ENCODE measurements at places on chromosomes 13 and 19.

- DNase-seq: no peak
These were observed 7.4 kb downstream of the CFD start for GRCh38 chr19:866769-867300.

DNA sequence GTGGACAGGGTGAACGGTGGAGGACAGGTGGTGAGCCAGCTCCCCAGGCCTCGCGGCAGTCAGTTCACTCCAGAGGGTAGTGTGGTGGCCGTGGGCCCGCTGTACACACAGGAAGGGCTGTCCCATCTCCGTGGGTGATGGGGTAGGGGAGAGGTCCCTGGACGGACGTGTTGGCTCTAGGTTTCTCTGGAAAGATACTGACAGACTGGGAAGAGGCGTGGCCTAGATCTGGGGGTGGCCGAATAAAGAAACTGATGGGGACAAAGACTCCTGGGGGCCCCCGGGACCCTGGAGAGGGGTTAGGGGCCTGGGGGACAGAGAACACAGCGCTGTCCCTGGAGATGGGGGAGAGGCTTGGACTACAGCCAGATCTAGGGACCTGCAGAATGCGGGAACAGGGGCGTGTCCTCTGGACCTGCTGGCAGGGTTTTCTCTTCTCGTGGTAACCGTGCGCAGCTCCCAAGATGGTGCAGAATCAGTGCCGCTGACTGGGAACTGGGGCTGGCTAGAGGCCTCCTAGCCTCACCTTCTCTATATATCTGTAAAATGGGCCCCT is 4.0 kb upstream of the PRAM1 start:
- DNase-seq: no peak

DNA sequence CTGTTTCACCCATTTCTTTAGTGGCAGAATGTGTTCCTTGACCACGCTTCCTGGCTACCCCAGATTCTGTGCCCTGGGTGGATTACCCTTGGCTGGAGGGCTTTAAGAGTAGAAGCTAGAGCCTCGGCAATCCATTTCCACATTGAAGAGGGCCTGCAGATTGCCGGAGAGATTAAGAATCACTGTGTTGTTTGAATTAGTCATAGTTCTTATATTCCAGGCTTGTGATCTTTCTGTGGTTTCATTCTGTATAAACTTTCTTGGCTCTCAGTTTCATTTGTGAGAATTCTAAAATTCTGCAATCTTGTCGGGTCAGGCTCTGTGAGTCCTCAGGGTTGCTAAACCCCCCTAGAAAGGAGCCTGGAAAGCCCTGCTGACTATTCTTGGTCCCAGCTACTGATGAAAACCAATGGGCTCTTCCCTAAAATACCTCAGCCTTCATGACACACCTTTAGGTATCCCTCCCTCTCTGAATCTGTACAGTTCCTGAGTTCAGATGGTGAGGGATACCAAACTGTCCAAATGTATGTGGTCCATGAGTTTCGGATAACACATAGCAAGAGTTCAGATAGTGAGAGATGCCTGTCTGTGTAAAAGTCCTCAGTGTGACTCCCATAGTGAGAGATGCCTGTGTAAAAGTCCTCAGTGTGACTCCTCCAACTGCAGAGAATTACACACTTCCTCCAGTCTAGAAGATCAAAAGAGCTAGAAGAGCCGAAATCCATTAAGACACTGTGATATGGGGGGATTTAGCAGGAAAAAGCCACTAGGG is 4.3 kb downstream of the PHF11 start:
- no peak for DNase-seq

- no peak for DNase-seq
These were observed 18.2 kb downstream of the CLEC11A start for GRCh38 chr19:50741179-50741933.

DNA sequence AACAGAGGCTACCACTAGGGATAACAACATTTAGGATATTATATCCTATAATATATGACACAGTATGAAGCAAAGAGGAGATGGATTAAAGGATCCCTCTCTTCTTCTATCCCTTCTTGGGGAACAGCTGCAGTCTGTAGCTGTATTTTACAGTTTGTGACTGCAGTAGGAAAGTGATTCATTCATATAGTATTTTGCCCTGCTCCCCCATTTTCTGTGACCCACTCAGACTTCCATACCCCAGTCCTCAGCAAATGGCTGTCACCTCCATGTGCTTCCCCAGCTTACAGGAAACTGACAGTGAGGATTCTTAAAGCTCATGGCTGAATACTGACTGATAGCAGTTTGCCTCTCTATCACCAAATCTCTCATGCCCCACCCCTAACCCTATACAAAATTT is 27.5 kb downstream of the MICU2 start:
- no peak for DNase-seq

- no peak for DNase-seq
These were observed 186.3 kb upstream of the TMTC4 start for GRCh38 chr13:100860866-100861265.

GRCh38 chr13:87398047-87398446 is 273.1 kb upstream of the SLITRK5 start:
- DNase-seq: no peak

DNA sequence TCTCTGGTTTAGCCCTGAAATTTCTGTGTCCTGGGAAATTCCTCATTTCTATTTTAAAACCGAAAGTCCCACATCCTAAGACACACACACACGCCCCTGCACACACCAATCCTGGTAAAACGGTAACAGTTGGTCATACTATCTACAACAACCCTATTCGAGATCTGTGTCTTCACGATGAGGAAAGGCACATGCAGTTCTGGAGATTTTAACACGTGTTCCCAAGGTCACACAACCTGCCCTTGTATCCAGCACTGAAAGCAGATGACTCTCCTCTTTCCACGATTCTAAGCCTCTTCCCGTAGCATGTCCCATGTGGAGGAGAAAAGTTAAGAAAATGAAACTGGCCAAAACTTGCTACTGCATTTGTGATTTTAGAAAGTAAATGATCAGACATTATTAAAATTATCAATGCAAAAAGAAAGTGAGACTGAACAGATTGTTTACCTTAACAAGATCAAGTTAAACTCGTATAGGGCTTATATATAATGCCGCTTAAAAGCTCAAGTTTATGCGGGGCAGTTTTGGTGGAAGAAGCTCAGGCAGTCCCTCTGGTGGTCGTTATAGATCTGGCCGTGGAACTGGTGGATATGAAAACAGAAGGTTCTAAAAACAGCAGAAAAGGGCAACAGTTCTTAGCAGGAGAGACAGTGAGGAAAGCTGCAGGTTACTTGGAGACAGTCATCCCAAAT is 32.7 kb downstream of the VSTM1 start:
- no peak for DNase-seq

- DNase-seq: no peak
These were observed 1.7 kb downstream of the DMPK start for GRCh38 chr19:45780448-45781213.

DNA sequence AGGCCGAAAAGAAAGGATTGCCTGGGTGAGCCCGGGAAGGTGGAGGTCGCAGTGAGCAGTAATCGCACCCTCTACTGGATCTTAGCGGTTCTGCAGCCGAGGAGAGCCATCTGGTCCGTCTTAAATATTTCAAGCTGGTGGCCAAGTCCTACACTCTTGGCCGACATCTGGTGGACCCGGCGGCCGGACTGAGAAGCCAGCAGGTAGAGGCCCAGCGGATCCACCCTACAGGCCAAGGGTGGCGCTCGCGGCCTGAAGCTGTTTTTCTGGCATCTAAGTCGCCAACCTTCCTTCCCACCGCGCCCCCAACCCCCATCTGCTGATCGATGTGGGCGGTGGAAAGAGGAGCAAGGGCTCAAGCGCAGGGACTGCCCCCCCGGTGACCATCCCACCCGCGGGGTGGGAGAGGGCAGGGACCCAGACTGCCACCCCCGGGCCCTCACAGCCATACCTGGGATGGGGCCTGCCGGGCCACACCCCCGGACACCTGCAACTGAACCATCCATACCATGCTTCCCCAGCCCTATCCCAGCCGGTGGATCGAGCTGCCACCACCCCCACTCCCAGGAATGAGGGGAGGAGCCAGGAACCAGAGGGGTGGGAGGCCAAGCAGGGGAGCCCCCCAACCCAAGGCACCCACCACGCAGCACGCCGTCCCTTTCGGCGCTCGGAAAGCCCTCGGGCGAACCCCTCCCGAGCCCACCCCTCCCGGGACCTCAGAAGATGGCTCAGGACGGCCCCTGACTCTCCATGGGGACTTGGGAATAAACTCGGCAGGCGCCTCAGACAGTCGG is 46.3 kb upstream of the ZNF730 start:
- no peak for DNase-seq

DNA sequence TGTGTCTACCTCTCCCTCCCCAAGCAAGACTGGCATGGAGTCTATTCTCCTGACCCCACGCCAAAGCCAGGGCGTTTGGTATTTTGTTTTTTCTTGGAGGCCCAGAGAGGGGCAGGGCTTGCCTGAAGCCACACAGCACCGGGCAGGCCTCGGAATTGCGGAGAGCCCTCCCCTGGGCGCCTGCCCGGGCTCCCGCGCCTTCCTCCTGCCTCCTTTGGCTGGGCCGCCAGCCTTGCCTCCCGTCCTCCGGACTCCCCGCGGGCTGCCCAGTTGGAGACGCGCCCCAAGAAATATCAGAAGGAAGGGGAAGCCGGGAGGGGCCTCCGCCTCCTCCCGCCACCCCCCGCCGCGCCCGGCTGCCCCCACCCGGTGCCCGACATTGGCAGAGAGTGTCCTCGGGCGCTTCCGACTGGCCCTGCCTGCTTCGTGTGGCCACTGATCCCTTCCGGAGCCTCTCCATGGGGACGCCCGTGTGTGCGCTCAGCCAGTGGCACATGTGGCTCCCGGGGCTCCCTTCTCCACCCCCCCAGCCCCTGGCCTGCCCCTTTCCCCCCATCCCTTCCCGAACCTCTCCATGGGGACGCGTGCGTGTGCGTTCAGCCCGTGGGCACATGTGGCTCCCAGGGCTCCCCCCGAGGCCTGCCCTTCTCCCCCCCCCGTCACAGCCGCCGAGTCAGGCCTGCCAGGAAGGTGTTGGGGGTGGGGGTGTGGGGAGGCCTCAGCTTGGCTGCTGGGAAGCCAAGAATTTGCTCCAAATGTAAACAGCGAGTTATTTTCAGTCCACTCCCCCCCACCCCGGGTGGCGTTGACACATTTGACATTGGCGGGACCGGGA is 37.3 kb downstream of the NFIC start:
- no peak for DNase-seq

DNA sequence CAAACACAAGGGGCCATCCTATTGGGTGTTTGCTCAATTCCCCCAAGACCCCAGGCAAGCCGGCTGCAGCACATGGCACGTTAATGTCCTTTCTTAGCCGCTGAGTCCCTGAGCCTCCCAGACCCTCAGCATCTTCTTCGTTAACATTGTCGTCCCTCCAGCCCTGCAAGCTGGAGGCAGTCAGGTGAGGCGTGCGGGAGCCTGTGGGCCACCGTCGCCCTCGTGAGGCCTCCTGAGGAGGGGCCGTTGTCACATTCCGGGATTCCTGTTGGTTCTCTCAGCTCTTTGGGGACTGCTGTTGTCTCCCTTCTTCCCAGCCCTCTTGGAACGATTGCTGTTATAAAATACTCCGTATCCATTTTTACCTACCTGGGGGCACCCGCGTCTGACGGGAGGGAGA is 140.6 kb downstream of the KDM4B start:
- DNase-seq: no peak

DNA sequence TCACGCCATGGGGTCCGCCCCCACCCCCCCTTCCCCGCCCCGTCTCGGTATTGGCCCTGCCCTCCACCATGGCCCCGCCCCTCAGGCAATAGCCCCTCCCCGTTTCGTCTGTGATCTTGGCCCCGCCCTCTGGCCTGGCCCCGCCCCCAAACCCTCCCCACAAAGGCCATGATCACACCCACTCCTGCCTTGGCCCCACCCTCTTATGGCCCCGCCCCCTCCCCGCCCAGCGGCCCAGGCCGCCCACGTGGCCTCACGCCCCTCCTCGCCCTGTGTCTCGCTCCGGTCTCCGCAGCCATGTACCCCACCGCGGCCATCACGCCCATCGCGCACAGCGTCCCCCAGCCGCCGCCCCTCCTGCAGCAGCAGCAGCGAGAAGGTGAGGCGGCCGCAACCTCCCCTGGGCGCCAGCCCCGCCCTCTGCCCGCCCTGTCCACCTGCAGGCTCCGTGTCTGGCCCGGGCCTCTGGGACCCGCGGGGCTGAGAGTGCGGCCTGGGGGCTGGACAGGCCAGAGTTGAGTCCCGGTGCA is 61.3 kb downstream of the CELF5 start:
- DNase-seq: peak; percentile 62

- peak; percentile 96 for DNase-seq
These were observed 64.7 kb downstream of the COL4A2 start for GRCh38 chr13:110371550-110372465.

DNA sequence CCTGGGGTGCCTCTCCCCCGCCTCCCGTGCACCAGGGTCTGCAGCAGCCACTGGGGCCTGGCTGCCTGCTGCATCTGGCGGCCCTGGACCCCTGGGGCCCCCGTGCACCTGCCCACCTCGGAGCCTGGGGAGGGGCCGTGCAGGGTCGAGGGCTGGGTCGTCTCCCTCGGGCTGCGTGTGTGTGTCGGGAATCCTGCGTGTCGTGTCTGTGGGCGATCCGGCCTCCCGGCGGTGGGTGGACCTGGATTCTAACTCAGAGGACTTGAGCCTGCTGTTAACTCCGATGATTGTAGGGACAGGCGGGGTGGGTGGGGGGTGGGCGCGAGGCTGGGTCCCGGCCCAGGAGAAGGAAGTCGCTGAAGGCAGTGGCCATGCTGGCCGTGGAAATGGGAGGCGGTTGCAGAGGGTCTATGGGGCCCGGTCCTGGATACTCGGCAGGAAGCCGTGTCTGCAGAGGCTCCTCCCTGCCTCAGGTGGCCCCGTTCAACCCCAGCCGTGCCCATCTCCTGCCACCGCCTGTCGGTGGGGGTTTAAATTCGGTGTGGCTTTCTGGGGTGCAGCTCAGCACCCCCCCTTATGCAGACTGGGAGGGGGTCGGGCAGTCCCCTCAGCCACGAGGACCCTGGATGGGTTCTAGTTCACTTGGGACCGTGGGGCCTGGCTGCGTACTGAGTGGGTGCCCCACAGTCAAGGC is 9.4 kb upstream of the WDR18 start:
- DNase-seq: no peak

DNA sequence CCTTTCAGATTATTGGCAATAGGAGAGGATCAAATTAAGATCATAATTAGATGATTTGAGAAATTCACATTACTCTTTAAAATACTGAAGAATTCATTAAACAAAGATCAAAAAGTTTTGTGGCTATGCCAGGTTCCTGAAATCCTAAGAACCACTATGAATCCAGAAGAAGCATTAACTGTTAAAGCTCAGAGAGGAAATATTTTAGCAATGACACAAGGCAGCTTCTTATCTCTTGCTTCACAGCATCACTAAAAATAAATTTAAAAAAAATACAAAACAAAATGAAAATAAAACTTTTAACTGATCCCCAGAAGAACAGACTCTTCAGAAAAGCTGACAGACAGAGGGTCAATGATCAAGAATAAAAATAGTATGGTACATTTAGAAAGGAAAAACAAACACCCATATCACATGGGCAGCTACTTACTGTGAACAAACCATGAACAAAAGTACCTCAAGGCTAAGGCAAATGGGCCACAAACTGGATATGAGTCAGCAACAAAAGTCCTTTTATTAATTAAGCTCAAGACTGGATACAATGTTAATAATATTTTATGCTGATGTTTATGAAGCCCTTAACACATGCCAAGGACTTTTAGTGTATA is 19.6 kb downstream of the RNF6 start:
- no peak for DNase-seq
